NCI-H1417 (cell line): ENCODE measurements at places on chromosomes 7 and 10.

DNA sequence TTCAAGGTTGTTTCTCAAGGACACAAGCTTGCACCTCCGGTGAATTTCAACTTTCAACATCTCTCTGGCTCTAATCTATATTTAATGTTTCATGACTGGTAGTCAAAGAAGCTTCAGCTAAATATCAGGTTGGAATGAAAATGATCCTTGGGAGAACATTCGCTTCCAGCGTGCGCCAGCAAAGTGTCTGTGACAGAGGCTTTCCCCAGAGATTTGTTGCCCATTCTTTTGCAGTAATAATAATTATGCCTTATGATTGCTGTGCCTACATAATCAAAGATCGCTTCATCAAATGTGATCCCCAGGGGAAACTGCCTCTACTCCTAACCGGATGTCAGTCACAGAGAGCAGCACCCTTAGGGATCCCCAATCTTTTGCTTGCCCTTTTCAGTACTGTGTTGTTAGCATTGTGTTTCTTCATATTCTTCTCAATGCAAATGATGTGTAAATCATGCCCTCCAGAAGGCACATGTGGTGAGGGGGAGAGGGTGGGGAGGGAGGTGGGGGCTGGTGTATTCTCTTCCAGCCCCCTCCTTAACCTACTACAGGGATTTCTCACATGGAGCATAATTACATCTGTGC is 30.5 kb downstream of the FZD1 start:
- DNase-seq: no peak

DNA sequence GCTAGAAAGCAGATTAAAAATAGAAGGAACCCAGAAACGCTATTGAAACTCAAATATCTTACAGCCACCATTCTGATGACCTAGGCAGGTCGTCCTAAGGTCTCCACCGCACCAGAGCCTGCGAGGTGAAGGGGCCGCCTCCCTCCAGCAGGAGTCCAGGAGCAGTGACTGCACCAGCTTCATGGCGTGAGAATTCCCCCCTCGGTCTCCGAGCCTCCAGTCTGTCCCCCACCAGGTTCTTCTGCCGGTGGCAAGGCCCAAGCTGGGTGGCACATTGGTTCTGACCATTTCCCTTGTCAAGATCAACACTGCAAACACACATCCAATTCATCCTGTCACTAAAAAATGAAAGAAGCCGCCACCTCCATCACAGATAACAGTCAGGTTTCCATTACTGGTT is 98.7 kb downstream of the DIP2C start:
- no peak for DNase-seq

DNA sequence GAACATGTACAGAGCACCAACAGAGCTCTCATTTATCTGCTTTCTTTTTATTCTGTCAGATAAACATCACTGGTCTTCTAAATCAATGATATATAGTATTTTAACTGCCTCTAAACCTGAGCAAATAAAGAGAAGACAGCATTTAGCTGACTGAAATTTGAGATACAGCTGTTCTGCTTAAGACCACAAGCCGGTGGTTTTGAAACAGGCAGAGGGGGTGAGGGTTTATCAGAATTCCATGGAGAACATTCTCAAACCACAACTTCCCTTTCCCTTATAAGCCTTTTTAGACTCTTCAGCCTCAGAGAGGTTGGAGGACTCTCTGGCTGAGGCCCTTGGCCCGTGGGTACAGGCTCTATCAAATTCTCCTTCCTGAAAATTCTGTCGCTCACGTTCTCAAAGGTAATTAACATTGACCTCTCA is 87.4 kb upstream of the RSU1 start:
- DNase-seq: no peak

DNA sequence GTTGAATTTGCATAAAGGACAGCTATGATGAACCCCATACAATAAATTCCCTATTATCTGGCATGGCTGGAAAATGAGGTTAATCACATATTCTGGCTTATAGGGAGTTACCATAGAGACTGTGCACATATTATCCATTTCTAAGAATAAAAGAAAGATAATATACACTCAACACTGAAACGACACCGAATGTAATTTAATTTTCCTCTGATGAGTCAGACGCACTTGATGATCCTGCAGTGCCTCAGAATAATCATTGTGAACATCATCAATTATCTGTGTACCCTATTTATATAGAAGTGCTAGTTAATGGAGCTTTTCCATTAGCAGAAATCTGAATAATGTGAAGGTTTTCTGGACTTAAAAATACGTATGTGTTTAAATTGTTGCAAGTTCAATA is 60.2 kb downstream of the SGCE start:
- no peak for DNase-seq

- no peak for DNase-seq
Measured at GRCh38 chr10:89213191-89213808, 6.2 kb upstream of the CH25H start.

DNA sequence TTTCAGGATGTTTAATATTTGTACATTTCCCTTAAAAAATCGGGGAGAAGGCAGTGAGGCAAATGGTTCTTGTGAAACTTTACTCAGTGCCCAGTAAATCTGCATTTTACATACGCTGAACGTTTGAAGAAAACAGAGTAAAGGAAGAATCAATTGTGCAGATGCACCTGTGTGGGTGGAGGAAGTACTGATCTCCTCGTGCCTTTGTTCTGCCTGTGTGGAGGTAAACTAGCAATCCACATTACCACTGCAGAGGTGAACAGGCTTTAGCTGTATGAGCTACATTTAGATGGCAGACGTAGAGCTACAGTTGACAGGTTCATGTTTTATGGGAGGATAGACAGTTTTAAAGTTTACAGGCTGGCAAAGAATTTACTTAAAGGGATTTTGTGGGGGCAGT is 62.7 kb upstream of the VIPR2 start:
- no peak for DNase-seq

DNA sequence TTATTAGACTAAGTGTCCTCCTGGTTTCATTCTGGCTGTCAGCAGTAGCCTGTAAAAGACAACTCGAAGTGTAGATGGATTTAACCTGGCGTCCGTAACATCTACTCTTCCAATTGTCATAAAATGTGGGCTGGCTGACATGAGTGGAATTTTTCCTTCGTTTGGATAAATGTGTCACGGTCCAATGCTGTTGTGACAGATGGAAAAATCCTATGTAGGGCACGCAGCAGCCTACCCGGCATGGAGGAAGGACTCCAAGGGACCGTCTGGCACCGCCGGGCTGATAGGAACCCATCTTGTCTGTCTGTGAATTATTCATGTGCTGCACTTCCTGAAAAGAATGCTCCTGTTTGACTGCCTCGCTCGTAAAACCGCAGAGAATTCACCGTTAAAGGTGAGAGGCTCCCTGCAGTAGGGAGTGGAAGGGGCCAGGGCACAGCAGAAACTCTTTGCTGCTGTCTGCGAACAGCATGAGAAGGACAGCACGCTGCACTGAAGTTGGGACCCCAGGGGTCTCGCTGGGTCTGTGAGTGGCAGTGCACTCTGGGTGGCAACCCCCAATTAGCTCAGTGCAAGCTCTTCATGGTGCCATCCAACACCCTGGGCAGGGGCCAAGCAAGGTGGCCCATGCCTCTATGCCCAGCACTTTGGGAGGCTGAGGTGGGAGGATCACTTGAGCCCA is 1.6 kb upstream of the ORAI2 start:
- peak; percentile 39 for DNase-seq

DNA sequence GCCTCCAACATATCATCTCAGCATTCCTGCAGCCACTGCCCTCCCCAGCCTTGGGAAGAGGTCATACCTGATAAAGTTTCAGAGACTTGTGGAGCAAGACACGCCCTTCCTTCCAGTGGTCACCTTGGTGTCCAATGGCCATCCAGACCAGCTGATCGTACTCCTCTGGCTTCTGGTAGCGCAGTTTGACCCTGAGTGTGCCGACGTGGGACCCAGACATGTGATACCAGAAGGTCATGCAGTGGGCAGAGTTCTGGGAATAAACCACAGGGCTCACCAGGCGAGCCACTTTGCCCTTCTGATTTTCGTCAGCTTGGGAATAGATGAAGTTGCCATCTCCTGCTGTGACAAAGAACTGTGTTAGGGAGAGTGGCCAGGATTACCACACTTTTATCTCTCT is 148.3 kb downstream of the NRP1 start:
- no peak for DNase-seq

- no peak for DNase-seq
Measured at GRCh38 chr7:76316984-76317781, 14.7 kb downstream of the HSPB1 start.

- no peak for DNase-seq
Measured at GRCh38 chr10:5841965-5842364, 28.7 kb upstream of the GDI2 start.

GRCh38 chr10:132910901-132911785 is 31.2 kb downstream of the CFAP46 start:
- no peak for DNase-seq

GRCh38 chr7:12458520-12459131 is 55.0 kb upstream of the VWDE start:
- peak; percentile 51 for DNase-seq

GRCh38 chr10:74932648-74933047 is 106.2 kb downstream of the KAT6B start:
- peak; percentile 3 for DNase-seq

DNA sequence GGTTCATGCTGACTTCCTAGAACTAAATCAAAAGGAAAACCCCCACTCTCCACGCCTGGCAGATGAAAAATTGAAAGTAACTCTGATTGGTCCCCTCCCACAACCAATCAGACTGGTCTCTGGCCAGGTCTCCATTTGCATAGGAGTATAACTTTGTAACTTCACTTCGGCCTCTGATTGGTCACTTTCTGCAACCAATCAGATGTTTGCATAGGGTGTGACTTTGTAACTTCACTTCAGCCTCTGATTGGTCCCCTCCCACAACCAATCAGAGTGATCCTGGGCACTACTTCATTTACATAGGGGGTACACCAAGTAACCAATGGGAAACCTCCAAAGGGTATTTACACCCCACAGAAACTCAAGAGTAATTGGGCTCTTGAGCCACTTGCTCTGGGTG is 306.6 kb upstream of the PFKP start:
- no peak for DNase-seq

GRCh38 chr10:53361281-53361680 is 588.7 kb upstream of the MBL2 start:
- no peak for DNase-seq

DNA sequence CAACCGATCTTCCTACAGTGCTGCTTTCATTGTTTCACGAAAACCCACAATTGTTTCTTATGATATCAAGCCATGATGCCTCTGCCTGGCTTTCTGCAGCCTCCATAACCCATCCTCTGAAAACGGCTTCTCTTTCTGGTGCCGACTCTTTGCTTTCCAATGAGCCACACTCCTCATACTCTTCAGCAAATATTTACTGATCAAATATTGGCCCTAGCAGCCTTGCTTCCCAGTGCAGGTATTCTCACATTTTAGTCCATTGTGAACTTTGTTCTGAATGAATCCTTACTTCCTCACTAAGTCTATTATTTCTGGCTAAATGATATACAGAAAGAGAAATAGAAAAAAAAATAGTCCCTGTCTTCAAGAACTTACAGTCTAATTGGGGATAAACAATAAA is 35.5 kb downstream of the LAMB1 start:
- peak; percentile 15 for DNase-seq

- no peak for DNase-seq
Measured at GRCh38 chr7:24361001-24361400, 77.0 kb downstream of the NPY start.
